ENCODE measurements at places on chromosomes 12 and 14. TPM values are rescaled to one million over a fixed set of nuclear protein-coding genes. Genes with fewer than 3 reads are reported as not detected.

HOXC12 gene
- total RNA-seq, result not detected

ZFC3H1 gene
- total RNA-seq, result 55.8 TPM

RNF212B gene
- total RNA-seq, result not detected

- no peak for DNase-seq
Observed at GRCh38 chr14:91674911-91675310, 57.0 kb downstream of the CATSPERB start.

DNA sequence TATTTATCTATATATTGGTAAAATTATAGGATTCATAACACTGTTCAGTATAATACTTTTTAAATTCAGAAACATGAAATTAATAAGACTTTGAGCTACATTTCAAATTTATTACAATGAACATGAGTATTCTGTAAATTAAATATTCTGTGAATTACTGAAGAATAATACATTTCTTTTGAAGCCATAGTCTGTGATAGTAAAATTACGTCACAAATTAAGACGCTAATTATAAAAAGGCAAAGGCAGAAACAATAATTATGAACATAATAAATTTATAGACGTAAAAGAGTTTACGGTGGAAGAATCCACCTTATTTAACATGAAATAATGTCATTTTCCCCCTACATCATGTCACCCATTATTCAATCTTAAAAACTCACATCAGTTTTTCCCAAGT is 118.9 kb downstream of the NOVA1 start:
- DNase-seq, result no peak

DNA sequence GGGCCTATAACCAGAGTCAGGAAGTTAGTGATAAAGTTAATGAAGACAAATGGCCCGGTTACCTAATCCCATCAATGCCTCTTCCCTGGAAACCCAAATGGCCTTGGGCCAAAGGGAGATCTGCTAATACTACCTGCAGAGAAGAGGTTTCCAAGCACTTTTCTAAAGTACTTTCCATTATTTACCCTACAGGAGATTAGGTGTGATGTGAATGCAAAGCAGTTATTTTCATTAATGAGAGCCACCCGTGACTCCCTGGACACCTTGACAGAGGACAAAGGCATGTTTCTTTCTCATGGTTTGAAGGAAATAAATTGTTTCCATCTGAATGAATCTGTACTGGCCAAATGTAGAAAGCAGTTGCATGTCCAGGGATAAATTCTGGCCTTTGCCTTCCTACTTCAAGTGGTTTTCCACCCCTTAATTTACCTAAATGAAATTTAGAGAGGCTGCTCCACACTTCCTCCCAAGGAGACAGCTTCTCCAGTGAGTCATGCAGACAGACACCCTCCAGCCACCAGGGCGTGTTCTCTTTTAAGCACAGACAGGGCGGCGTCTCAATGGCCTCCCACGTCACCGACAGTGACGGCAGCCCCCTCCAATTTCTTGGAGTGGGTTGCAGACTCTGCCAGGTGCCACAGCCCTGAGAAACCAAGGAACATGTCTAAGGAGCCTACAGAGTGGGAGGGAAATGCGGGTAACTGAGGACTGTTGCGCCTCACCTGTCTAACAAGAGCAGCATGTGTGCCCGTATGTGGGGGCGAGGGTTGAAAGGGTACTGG is 43.9 kb upstream of the GNPNAT1 start:
- DNase-seq, result no peak

DNA sequence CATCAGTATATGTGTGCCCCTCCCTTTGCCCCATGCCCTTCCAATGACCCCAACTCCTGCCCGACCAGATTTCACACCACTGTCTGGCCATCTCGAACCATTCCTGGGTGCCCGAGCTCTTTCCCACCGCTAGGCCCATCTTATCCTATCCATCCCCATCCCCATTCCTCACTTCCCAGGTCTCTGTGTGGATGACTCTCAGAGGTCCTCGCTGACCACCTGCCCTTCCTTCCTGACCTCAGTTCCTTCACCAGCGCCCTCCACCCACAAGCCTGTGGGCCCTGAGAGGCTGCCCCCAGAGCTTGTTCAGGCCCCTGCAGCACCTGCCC is 49.1 kb downstream of the CYP46A1 start:
- no peak for DNase-seq

DNA sequence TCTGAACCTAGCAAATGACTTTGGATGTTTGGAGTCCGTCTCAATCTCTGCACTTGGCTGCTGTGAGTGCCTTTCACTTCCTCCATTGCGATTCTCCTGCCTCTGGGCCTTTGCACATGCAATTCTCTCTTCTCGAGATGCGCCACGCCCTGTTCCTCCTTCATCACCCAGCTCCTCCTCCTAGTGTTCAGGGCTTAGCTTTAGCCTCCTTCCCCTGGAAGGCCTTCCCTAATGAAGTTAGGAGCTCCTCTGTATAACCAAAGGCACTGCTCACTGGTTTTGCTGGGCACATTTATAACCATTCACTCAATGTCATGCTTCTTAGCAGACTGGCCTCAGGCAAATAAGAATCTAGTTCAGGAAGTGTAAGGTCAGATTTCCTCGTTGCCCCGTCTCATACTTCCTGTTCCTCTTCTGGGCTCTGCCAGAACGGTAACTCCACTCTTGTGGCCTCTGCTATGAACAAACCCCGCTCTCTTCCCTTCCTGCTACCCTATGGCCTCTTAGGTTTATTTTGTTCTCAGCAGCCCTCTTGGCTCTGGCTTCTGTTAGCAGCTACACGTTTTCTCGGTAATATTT is 171.4 kb downstream of the CRADD start:
- DNase-seq, result no peak

Data from activated CD4-positive, alpha-beta T cell treated with anti-CD3 and anti-CD28 coated beads, Interleukin-2, amount 10 ng/mL, durations not matched to agents 7 days and 5 days (primary cell).